ENCODE measurements at places on chromosomes 11 and 22.

GRCh38 chr11:72820439-72821139 lies 6.4 kb downstream of the ATG16L2 start:
- no peak overlapping the region for H3K4me3 ChIP-seq
- no peak overlapping the region for H3K27ac ChIP-seq
- H3K36me3 ChIP-seq: no peaks in the 10 kb centered on the region
- no peaks in the 10 kb centered on the region for H3K27me3 ChIP-seq
- DNase-seq: no peak
- peaks cover 10% of the 10 kb centered on the region for H3K4me1 ChIP-seq

DNA sequence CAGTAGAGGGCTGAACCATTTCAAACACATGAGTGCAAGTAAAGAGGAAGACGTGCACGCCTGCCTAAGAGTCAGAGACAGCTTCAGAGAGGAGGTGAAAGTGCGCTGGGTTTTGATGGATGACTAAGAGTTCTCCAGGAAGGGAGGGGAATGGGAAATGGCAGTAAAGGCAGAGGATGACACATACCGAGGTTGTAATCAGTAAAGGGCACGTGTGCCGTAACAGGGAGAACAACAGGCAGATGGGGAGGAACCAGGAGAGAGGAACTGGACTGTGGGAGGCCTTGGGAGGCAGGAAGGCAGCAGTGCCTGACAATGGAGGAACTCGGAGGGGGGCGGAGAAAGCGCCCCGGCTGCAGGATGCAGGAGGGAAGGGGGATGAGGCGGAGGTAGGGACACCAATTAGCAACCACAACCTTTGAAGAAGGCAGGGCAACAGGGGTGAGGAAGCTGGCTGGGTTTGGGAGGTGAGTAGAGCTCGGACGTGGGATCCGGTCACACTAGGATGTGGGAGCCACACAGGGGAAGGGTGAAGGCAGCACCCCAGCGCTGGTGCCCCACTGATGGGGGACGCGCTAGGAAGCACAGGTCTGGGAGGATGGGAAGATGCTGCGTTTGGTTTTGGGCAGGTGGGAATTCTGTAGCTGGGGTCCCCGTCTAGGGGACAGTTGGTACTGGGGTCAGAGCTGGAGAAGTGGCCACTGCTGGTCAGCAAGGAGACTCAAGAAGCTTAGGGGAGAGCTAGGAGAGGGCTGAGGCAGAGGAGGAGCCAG lies 67.4 kb downstream of the SCUBE1 start:
- peaks cover 3% of the 10 kb centered on the region for H3K4me1 ChIP-seq
- no peak overlapping the region for H3K27ac ChIP-seq
- H3K36me3 ChIP-seq: no peaks in the 10 kb centered on the region
- H3K4me3 ChIP-seq: no peak overlapping the region
- DNase-seq: no peak

DNA sequence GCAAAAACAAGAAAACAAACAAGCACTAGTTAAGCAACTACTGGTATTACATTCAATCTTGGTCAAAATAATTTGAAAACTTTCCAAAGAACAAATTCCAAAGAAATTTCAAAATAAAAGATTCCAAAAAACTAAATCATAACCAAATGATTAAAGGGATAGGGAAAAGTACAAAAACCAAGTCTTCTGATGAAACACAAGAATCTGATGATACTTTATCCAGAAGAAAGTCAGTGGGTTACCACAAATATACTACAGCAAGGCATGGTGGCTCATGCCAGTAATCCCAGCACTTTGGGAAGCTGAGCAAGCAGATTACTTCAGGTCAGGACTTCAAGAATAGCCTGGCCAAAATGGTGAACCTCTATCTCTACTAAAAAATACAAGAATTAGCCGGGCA lies 59.1 kb downstream of the NUP98 start:
- no peak for DNase-seq
- H3K27ac ChIP-seq: no peak overlapping the region
- no peaks in the 10 kb centered on the region for H3K4me1 ChIP-seq
- H3K27me3 ChIP-seq: no peaks in the 10 kb centered on the region
- H3K36me3 ChIP-seq: peaks cover 4% of the 10 kb centered on the region

DNA sequence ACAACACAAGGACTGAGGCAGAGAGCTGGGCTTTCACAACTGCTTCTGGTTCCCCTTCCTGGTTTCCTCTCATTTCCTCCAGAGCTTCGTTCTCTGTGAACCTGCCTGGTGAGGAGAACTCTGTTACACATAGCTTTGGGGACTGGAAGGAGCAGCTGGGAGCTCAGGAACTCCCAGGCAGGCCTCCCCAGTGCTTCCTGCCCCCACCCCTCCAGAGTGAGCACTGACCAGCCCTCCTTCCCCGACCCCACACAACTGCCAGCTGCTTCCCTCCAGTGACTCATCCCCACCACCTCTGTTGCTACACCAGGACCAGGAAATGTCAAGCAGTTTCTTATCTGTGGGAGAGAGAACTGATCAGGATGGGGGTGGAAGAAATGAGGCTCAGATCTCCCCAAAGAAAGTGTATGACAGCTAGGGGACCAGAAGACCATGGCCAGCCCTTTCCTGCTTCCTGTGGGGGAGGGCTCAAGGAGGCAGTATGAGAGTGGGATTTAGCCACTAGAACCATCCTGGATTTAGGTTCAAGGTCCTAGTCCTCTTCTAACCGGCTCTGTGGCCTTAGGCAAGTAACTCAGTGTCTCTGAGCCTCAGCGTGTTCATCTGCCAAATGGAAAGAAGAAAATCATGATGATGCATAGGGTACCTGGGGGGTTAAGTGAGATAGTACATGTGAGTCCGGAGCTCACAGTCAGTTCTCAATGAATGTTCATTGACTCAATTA lies 4.5 kb upstream of the TP53I11 start:
- peaks cover 18% of the 10 kb centered on the region for H3K4me1 ChIP-seq
- H3K36me3 ChIP-seq: no peaks in the 10 kb centered on the region
- no peaks in the 10 kb centered on the region for H3K27me3 ChIP-seq
- DNase-seq: peak; percentile 74

DNA sequence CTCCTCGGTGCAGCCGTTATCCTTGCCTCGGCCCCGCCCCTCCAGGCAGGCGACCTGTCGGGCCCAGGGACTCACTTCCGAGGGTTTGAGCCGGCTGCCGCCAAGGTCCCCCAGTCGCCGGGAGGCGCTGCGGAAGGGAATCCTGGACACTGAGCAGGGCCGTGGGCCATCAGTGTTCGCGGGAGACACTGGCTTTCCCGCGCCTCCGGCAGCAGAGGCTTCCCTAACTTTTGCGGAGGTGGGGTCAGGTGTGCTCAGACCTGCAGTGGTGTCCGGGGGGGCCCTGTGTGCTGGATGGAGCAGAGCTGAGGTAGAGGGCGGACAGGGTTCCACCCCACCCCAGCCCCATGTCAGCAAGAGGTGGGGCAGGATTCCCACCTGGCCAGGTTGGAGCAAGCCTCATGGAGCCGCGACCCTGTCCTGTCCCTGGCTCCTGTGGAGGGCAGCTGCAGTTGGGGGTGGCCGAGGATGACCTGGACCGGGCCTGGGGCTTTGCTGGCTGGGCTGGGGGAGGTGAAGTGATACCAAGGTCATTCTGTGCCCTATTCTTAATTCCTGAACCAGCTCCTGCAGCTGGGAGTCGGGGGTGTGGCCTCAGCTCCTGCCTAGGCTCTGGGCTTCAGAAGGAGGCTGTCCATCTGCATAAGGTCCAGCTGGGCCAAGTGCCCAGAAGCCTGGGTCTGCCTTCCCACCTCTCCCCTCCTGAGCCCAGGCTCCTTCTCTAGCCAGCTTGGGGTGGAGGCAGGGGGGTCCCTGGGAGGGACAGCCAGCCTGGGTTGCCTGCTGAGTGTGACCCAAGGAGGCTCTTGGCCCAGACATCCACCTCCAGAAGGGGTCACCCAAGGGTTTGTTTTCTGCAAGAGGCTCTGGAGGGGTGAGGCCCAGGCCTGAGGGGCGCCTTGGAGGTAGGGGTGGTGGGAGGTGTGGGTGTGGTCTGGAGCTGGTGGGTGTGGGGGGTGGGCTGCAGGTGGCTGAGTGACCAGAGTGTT lies 8.4 kb downstream of the TSPAN4 start:
- DNase-seq: no peak
- peaks cover 3% of the 10 kb centered on the region for H3K4me1 ChIP-seq
- H3K27me3 ChIP-seq: peaks cover 26% of the 10 kb centered on the region

DNA sequence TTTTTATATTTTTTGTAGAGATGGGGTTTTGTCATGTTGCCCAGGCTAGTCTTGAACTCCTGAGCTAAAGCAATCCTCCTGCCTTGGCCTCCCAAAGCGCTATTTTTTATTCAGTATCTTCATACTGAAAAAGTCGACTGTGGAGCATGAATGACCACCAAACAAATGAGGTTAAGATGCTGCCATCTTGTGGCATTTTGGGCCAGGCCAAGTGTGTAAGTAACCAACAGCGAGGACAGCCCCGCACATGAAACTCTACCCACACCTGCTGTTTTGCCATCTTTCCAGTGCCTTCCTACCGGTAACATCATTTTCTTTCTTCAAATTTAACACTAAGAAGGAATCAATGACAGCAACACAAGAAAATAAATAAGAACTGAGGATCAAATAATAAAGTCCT lies 32.2 kb upstream of the AQP11 start:
- peak; percentile 35 for DNase-seq
- H3K4me1 ChIP-seq: no peaks in the 10 kb centered on the region
- no peaks in the 10 kb centered on the region for H3K36me3 ChIP-seq
- no peak overlapping the region for H3K27ac ChIP-seq

DNA sequence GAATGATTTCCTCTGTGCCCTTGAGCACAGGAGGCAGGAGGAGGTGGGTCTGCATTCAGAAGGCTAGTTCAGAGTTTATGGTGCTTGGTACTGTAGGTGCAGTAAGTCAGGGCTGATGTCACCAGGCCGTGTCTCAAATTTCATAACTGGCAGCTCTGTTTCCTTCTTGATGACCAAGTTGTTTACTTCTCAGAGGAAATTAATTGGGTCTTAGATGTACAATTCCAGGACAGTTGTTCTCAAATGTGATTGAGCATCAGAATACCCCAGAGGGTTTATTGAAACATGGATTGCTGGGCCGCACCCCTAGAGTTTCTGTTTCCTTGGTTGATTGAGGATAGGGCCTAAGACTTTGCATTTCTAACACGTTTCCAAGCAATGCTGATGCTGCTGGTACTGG lies 6.2 kb downstream of the AMOTL1 start:
- H3K27me3 ChIP-seq: peaks cover 8% of the 10 kb centered on the region
- no peak overlapping the region for H3K27ac ChIP-seq
- no peak overlapping the region for H3K4me3 ChIP-seq
- no peaks in the 10 kb centered on the region for H3K4me1 ChIP-seq
- no peak for DNase-seq
- H3K36me3 ChIP-seq: no peaks in the 10 kb centered on the region

DNA sequence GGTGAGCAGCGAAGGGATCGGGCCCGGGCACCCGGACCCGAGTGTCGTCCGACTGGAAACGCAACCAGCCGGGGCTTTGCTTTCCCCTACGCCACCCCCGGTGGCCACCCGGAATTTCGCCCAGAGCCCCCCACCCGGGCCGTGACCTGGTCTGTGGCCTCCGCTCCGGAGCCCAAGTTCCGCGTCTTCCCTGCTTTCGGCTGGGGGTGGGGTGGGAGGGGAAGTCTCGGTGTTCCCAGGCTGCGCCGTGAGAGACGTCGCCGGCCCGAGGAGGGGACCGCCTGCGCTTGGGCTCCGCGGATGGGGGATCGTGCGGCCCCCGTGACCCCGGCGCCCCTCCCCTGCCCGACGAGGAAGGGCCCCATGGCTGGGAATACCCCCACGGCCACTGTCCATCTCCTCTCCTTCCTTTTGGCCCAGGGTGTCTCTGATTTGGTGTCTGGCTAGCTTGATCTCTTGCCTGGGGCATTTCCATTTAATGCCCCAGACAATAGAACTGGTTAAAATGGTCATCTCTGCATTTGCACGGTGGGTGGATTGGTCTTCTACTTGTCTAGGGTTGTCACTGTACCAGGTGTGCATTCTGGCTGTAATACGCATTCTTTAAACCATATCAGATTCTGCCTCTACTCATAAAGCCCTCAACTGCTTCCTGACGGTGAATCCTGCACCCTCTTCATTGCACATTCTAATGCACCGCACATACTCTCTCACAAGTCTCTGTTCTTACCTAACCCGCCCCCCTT lies 789 bp downstream of the SIK2 start:
- no peaks in the 10 kb centered on the region for H3K27me3 ChIP-seq
- H3K27ac ChIP-seq: peak overlapping the region; percentile 97
- DNase-seq: peak; percentile 42
- no peaks in the 10 kb centered on the region for H3K36me3 ChIP-seq

DNA sequence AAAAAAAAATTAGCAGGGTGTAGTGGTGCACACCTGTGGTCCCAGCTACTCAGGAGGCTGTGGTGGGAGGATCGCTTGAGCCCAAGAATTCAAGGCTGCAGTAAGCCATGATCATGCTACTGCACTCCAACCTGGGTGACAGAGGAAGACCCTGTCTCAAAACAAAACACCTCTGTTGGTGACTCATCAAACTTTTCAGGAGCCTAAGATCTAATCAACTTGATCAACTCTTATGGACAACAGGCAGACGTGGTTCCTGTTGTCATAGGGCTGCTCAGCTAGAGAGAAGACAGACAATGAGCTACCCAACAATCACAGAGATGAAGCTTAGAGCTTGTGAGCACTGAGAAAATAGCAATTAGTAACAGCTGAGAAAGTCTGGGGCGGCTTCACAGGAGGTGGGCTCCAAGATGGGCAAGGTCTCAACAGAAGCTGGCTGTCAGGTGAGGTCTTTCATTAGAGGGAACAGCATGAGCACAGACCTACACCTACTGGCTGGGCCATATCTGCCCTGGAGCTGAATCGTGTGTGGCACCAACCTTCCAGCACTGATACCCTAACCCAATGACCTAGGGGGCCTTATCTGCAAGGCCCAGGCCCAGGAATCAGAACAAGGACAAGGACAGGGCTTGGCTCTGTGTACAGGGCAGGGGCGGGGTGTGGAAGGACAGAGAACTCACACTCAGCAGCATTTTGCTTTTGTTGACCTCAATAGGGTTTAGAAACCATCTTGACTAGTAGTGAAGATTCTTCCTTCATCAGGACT lies 7.2 kb upstream of the UCP3 start:
- H3K4me1 ChIP-seq: peaks cover 7% of the 10 kb centered on the region
- no peaks in the 10 kb centered on the region for H3K27me3 ChIP-seq
- H3K27ac ChIP-seq: no peak overlapping the region
- H3K36me3 ChIP-seq: no peaks in the 10 kb centered on the region

- H3K27me3 ChIP-seq: no peaks in the 10 kb centered on the region
- no peaks in the 10 kb centered on the region for H3K36me3 ChIP-seq
- H3K4me1 ChIP-seq: no peaks in the 10 kb centered on the region
- DNase-seq: no peak
- no peak overlapping the region for H3K27ac ChIP-seq
These were observed 346.6 kb upstream of the CCDC179 start for GRCh38 chr11:23206741-23207336.

DNA sequence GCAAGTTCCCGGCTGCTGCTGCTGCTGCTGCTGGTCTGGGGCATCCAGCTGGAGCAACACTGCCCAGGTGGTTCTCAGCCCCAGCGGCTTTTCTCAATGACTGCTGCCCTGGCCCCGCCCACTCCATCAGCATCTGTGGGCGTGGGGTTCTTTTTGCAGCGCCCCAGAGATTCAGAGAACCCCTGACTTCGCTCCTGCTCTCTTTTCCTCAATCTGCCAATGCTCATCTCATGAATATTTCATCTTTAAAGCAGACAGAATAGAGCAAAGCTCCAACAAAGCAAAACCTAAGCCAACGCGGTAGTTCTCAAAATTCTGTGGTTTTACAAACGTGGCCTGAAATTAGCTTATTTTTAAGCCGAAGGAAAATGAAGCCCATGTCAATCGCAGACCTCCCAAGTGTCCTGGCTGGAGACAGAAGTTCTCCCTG lies 363.6 kb downstream of the CTTN start:
- no peak overlapping the region for H3K27ac ChIP-seq
- H3K4me3 ChIP-seq: no peak overlapping the region
- no peaks in the 10 kb centered on the region for H3K36me3 ChIP-seq
- H3K4me1 ChIP-seq: no peaks in the 10 kb centered on the region

GRCh38 chr22:44554411-44554810 lies 56.4 kb upstream of the RTL6 start:
- no peaks in the 10 kb centered on the region for H3K27me3 ChIP-seq
- no peak overlapping the region for H3K4me3 ChIP-seq
- H3K4me1 ChIP-seq: no peaks in the 10 kb centered on the region

Data from colonic mucosa (tissue), 4 donors.